Stimulated activated CD8-positive, alpha-beta memory T cell treated with anti-CD3 and anti-CD28 coated beads, Interleukin-4, amount 100 ng/mL, for 1 hour (primary cell): ENCODE measurements at places on chromosomes 1 and 21.

GRCh38 chr1:24987424-24987823 lies 57.3 kb upstream of the RUNX3 start:
- DNase-seq, result no peak

GRCh38 chr21:38291874-38292273 lies 35.1 kb downstream of the KCNJ15 start:
- DNase-seq, result no peak

DNA sequence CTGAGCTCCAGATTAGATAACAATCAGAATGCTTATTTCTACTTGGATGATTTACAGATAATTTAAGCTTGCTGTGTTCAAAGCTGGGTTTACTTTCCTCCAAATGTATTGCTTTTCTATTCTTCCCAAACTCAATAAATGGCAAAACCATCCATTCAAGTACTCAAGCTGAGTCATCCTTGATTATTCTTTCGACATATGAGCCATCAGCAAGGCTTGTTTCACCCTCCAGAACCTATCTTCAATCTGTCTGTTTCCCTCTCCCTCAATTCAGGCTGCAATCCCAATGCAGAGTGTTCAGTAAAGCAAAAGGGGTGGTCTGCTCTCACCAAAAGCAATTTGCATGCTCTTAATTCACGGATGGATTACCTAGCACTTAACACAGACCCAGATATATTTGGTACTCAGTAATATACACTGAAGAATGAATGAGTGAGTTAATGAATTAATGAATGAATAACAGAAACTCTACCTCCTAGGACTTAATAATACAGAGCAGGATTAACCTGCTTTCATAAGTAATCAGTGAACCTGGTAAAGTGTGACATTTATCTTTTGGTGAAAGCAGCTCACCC lies 41.9 kb downstream of the DDR2 start:
- DNase-seq, result no peak

GRCh38 chr1:4682607-4683220 lies 28.3 kb downstream of the AJAP1 start:
- no peak for DNase-seq

DNA sequence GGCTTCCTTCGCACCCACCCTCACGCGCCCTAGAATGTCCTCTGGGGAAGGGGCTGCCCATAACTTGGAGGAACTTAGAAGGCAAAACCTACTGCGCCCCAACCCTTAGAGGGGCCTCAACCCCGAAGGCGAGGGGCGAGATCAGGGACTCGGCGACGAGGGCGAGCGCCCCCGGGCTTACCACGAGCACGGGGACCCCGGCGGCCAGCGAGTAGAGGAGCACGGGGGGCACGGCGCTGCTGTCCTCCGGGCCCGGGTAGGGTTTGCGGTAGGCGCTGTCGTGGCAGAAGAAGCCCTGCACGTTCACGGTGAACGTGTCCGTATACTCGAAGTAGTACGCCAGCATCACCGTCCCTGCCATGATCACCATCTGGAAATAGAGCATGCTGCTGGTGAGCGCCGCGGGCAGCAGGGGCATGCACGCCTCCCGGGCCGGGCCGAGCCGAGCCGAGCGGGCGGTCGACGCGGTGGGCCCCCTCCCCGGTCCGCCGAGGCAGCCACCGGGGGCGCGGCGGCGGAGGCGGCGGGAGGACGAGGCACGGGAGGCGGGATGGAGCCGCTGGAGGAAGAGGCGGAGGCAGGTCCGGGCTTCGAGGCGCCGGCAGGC lies 304 bp downstream of the PLPPR5 start:
- no peak for DNase-seq

DNA sequence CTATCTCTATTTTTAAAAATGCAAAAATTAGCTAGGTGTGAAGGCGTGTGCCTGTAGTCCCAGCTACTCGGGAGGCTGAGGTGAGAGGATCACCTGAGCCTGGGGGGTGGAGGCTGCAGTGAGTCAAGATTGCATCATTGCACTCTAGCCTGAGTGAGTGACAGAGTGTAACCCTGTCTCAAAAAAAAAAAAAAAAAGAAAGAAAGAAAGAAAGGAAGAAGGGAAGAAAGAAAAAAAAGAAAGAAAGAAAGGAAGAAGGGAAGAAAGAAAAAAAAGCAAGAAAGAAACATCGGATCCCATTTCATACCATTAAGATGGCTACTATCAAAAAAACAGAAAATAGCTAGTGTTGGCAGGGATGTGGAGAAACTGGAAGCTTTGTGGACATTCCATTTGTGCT lies 136.8 kb upstream of the WNT4 start:
- no peak for DNase-seq

DNA sequence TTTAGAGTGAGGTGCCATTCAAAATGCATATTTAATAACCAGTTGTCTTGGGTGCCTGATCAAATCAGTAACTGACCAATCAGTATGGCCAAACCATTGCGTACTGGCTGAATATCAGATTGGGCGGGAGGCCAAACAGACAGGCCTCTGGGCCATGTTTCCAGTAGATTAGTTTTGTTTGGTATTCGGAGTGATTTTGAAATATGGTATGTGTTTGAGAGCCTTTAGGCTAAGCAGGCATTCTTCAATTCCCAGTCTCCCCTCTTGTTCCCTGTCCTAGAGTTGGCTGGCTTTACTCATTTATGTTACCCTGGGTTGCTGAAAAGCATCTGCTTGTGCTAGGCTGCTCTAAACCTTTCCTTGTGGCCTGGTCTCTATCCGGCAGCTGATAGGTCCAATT lies 80.1 kb downstream of the BACH1 start:
- DNase-seq, result no peak

- no peak for DNase-seq
These were observed 55.2 kb downstream of the NENF start for GRCh38 chr1:212487774-212488435.

GRCh38 chr1:151222130-151222529 lies 23.8 kb downstream of the PIP5K1A start:
- no peak for DNase-seq

DNA sequence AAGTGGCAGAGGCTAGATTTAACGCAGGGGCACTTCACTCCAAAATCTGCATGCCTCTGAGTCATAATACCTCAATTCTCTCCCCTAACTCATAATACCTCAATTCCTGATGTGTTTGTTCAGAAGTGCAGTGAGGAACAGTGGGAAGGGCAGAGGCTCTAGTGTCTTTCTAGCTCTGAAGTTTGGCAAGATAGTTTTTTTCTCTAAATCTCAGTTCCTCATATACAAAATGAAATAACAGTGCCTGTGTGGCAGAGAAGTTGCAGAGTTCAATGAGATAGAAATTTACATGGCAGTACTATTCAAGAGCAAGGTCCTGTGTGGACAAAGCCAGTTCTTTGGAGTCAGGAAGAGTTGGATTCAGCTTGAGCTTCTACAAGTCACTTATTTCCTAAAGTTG lies 9.8 kb downstream of the JUN start:
- no peak for DNase-seq
